ENCODE measurements at places on chromosomes 6 and 20. TPM values are rescaled to one million over a fixed set of nuclear protein-coding genes. Genes with fewer than 3 reads are reported as not detected.

Gene PACSIN1
- total RNA-seq: 0.40 TPM

Gene EEF1A2
- 0.47 TPM for total RNA-seq

Gene MYLK4
- 1.7 TPM for total RNA-seq

Gene TMEM74B
- total RNA-seq: not detected

Gene PABPC1L
- total RNA-seq: 60.3 TPM
